ENCODE measurements at places on chromosomes 7 and 10.

DNA sequence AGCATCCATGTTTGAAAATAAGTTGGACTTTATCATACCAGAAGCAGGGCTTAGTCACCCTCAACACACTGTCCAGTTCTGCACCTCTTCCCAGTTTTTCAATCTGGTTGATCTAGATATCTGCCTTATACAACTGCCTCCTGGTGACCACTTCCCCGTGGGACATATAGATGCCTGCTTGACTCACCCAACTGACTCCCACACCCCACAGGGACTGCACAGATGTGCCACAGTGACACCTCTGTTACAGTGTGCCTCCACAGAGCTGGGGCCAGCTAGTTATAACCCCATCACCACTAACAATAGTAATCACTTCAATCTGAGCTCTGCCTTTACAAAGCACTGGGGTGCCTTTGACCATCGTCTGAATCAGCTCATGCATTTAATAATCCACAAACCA is 82.6 kb upstream of the AOAH start:
- no peak for DNase-seq

DNA sequence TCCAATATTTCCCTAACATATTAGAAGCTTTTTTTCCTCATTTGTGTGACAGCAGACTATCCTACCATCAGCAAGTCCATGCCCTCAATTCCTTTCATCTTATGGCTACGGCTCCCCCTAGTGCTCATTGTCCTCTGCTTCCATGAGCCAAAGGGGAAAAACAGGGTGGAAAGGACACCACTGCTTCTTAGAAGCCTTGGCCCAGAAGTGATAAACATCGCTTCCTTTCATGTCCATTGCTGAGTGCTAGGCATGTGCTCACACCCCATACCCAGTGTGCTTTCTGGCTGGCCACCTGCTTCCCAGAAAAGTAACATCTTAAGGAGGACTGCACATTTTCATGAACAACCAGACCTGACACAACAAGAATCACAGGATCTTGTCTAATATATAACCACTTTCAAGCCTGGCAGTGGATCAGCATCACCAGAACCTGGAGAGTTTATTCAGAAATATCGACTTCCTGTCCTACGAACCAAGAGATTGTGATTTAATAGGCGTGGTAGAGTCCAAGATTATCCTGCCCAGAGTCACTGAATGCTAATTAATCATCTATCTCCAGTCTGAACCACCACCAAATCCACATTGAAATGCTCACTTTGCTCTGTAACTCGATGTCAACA is 650.5 kb upstream of the SORCS1 start:
- DNase-seq, result no peak

GRCh38 chr7:141702047-141702567 is at the start of gene DENND11:
Gene DENND11, minus strand, starts transcription at chr7:141702166. Its CDS starts 13 bp downstream, at chr7:141702153.
- no peak for DNase-seq

GRCh38 chr10:29160150-29160617 is 128.7 kb upstream of the LYZL1 start:
- no peak for DNase-seq

GRCh38 chr10:101162677-101163076 is 31.6 kb downstream of the TLX1 start:
- no peak for DNase-seq

DNA sequence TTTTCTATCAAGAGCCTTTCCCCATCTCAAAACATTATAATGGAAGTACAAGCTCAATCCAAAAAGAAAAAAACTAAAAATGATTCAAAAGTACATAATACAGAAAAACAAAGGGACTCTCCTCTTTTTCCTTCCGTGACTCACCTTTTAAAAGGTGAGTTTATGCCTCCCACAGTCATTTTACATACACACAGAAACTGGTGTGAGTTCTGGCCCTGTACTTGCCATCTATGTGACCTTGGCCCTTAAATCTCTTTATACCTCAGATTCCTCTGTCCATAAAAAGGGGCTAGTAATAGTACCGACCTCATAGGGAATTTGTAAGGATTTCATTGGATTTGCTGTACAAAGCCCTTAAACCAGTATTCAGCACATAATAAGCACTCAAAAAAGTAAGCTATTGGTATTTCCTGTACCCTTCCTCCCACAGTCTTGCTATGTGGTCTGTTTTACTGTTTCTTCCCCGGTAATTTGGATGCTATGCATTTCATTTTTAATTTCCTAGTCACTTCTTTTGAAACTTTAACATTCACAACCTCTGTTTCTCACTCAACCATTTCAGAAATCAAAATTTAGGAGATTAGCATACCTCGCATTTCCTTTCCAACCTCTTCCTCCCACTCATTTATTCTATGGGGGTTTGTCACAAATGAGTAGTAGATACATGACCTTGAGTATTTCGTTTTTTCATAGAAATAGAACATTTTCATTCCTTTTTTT is 39.0 kb downstream of the STK17A start:
- DNase-seq, result no peak

DNA sequence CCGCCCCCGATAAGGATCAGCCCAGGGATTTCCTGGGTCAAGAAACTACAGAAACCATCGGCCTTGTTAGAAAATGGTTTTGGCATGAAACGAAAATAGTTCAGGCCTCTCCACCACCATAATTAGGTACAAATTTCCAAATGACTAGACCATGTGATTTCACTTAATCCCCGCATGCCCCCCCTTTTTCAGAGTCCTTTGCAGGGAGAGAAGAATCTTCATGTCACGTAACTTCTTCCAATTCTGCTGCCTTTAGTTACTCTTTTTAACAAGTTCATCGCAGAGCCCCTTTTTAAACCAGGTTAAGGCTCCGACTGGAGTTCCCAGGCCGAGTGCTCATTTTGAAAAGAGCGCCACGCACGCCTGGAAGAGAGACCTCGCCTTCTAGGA is 3.4 kb downstream of the PDGFA start:
- DNase-seq, result no peak

GRCh38 chr7:157977717-157978496 is 609.7 kb downstream of the PTPRN2 start:
- no peak for DNase-seq

- no peak for DNase-seq
Measured at GRCh38 chr7:91869661-91870060, 10.8 kb downstream of the MTERF1 start.

- DNase-seq, result no peak
Measured at GRCh38 chr7:16993543-16993942, 111.8 kb upstream of the AGR3 start.

- no peak for DNase-seq
Measured at GRCh38 chr10:72083790-72084459, 4.4 kb downstream of the SPOCK2 start.

DNA sequence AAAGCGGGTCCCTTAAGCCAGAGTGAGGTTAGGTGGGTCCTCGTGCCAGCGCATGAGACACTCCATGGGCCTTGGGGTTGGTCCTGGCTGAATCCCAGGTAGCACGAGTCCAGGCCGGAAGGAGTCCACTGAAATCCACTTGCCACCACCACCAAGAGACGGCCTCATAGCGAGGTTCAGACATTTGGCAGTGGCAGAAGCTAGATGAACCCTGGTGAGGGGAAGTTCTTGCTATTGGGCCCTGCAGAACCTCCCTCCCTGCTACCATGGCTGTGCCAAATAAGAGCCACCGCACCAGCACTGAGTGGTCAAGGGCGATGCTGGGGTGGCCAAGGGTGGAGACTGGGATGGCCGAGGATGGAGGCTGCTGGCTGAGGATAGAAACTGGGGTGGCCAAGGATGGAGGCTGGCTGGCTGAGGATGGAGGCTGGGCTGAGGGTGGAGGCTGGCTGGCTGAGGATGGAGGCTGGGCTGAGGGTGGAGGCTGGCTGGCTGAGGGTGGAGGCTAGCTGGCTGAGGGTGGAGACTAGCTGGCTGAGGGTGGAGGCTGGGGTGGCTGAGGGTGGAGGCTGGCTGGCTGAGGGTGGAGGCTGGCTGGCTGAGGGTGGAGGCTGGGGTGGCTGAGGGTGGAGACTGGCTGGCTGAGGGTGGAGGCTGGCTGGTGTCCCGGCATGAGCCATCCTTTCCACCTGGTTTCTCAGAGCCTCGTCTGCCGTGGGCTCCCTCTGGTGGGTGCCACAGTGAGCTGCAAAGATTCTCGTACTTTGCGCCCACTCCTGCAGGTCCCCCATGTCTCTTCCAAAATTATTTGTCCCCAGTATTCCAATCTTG is 88.2 kb downstream of the ELFN1 start:
- no peak for DNase-seq

GRCh38 chr7:110130669-110131068 is 960.3 kb upstream of the LRRN3 start:
- DNase-seq, result no peak

GRCh38 chr10:109022417-109023049 is 900.8 kb downstream of the XPNPEP1 start:
- DNase-seq, result no peak

DNA sequence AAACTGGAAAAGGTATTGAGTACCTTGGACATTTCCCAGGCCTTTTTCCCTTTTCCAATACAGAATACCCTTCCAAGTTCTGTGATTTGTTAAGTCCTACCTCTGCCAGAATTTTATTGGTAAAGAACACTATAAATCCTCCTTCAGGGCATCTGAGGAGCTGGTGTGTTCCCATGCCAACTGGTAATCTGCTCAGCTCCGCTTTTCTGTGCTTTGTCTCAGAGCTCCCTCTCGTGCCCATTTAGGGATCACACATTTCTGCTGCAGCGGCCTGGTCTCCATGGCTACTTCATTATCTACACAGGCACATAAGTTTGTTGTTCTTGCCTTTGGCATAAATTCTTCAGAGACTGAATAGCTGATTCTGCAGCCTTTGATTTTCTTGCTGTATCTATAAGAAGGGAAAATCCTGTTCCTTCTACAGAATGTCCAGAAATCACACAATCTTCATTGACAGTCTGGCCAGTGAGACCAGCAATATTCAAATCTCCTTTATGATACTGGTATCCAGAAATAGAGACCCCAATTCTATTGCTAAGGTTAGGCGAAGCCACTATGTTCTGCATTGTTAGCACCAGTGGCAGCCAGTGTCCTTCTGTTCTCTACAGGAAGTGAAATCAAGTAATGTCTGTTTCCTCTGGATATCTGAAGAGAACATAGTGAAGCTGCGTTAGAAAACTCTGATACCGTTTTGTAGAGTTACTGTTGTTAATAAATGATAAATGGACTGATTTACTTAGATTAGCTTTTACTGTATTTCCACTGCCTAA is 51.9 kb downstream of the DENND11 start:
- DNase-seq, result peak; percentile 14

DNA sequence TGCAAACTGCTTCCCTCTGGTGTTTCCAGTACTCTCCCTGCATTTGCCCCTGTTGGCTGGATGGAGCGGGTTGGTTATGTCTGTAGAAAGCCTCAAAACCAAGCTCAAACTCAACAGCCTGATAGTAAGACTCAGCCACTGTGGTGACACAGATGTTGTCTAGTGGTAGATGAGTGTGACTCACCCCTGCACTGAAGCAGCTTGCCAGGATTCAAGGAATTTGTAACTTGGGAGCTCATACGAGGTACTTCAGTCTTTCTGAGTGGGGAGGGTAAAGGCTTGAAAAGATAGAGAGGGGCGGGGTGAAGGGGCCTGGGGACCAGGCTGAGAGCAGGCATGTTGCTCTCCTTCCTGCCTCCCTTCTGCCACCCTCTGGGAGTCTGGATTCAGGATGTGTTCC is 22.9 kb upstream of the AQP1 start:
- peak; percentile 84 for DNase-seq

GRCh38 chr10:3455385-3456334 is 283.1 kb upstream of the PITRM1 start:
- DNase-seq, result no peak

- no peak for DNase-seq
Measured at GRCh38 chr7:35370687-35371086, 116.8 kb upstream of the TBX20 start.

- no peak for DNase-seq
Measured at GRCh38 chr7:2823130-2823529, 21.0 kb downstream of the GNA12 start.

DNA sequence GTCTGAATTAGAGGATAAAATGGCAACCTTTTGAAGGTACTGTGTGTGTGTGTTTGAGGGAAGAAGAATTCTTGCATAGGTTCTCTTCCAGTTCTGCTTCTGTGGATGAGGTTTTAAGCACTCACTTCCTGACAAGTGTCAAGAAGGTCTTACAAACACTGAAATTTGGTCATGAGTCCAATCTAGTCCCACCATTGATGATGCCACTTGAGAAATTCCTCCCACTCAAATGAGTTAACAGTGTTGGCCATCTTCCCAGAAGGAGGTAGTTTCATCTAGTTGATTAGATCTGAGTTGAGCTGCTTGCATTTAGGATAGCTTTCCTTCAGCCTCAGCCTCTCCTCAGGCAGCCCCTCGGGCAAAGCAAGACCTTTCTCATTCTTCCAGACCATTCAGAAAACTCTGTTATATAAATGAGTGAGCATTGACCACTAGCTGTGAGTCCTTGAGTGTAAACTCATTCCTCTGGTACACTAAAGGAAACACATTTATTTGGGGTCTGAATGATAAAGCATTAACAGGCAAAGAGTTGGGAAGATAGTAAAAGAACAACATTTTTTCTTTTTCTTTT is 189.5 kb downstream of the TRIL start:
- no peak for DNase-seq

DNA sequence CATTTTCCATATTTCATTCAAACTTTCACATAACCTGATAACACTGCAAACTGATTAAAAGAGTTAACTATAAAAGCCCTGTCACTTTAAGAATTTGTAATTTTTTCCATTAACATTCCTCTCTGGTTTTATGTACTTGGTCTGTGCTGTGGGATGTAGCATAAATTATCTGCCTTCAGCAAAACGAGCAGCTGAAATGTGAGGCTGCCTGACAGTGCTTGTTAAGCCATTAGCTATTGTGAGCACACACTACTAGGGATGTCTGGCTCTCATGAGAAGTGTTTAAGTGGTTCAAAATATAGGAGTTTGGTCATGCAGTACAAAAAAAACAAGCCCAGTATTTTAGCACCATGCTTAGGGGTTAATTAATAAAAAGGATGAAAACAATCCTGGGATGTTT is 63.0 kb downstream of the HOXA1 start:
- DNase-seq, result no peak

DNA sequence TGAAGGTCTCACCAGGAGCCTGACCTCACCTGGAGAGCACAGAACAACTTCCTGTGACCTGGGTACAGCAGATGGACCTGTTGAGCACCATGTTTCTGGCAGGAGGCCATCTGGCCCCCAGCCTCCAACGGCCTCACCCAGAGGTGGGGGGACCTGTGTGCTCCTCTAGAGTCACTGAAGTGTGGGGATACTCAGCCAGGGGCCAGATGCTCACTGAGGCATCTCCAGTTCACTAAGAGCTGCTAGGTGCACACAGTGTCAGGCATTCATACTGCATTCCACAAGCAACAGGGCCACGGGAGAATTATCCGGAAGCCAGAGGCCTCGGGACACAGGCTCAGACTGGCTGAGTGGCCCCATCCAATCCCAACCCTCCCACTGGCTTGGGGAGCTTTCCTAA is 161.4 kb downstream of the TCERG1L start:
- DNase-seq, result no peak
